Astrocyte (in vitro differentiated cells and primary cell): ENCODE measurements at places on chromosomes 1 and 21. TPM values are rescaled to one million over a fixed set of nuclear protein-coding genes. Genes with fewer than 3 reads are reported as not detected.

DNA sequence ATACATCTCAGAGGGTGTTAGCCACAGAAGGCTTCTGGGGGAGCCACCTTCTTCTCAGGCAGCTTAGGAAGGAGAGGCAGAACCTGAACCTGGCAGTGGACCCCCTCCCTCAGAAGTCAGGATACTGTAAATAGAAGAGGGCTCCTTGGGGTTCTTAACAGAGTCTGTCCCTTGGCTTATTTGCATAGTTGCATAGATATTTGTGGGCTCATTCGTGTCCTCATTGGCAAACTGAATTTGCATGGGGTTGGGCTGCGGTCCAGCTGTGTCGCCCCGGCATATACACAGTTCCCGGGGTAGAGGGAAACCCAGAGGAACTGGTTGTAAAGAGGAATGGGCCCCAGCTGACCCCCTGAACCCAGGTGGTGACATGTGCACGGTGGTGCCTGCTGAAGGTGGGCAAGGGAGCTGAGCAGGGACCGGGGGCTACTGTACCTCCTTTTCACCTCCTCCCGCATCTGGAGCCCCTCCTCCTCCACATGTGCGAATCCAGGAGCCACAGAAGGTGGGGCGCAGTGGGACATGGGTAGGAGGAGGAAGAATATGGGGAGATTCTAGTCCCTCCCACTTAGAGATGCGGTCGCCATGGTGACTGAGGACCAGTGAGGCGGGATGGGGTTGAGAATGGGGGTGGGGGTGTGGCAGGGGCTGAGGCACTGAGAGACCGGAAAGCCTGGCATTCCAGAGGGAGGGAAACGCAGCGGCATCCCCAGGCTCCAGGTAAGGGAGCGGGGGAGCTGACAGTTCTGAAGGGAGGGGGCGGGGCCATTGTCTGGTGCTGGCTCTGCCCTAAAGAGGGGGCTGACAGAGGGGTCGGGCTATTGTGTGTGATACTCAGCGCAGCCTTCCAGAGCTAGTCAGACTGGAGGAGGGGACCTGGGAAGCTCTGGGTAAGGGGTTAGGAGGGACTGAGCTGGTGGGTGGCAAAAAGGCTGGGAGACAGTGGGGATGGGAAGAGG lies 3.7 kb upstream of the SEMA4A start:
- peaks cover 19% of the 10 kb centered on the region for H3K4me1 ChIP-seq
- H3K36me3 ChIP-seq = no peaks in the 10 kb centered on the region
- no peak for DNase-seq
- H3K4me3 ChIP-seq = no peak overlapping the region

- DNase-seq = no peak
- H3K4me3 ChIP-seq = no peak overlapping the region
- no peak overlapping the region for H3K27ac ChIP-seq
- peaks cover 11% of the 10 kb centered on the region for H3K4me1 ChIP-seq
Measured at GRCh38 chr1:238964631-238965030, 421.7 kb upstream of the CHRM3 start.

GRCh38 chr1:3651930-3652547 lies at the start of gene TP73:
TP73 (plus strand) TSS chr1:3652516; CDS start chr1:3682366, 29,850 bp downstream.
- no peak within 1 kb of the TSS for H3K4me3 ChIP-seq
- DNase-seq = no peak
- peaks cover 6% of the 10 kb centered on the region for H3K4me1 ChIP-seq
- no peaks in the 10 kb centered on the region for H3K36me3 ChIP-seq
- H3K27ac ChIP-seq = no peak within 1 kb of the TSS

- H3K4me3 ChIP-seq = no peak overlapping the region
- no peaks in the 10 kb centered on the region for H3K36me3 ChIP-seq
- H3K27me3 ChIP-seq = no peaks in the 10 kb centered on the region
- DNase-seq = peak; percentile 20
Measured at GRCh38 chr1:88892357-88892877, 1.1 kb upstream of the GTF2B start.

GRCh38 chr21:34690041-34690792 lies 21.4 kb downstream of the CLIC6 start:
- no peak overlapping the region for H3K4me3 ChIP-seq
- H3K4me1 ChIP-seq = no peaks in the 10 kb centered on the region
- peaks cover 39% of the 10 kb centered on the region for H3K27me3 ChIP-seq
- H3K27ac ChIP-seq = no peak overlapping the region
- H3K36me3 ChIP-seq = no peaks in the 10 kb centered on the region

The FABP3 gene
- 13.5 and 20.4 TPM in 2 replicates for total RNA-seq

The SEMA6C gene
- total RNA-seq = 7.4 and 7.5 TPM in 2 replicates
